ENCODE measurements at places on chromosomes 6 and 20. TPM values are rescaled to one million over a fixed set of nuclear protein-coding genes. Genes with fewer than 3 reads are reported as not detected.
A peak's percentile ranks its signal among the peaks of the same experiment; 100 is the strongest.

Gene SULF2
- 34.6 TPM for total RNA-seq

Gene SPEF1
- 3.9 TPM for total RNA-seq

Gene CITED2
- total RNA-seq = 275 TPM

Gene SLC26A8
- 1.2 TPM for total RNA-seq

Gene FOXF2
- total RNA-seq = 13.2 TPM

Gene LPA
- total RNA-seq = 0.30 TPM

Gene RSPH9
- 2.6 TPM for total RNA-seq

Gene PPP1R18
- 78.5 TPM for total RNA-seq

Gene RAB5IF
- total RNA-seq = 100.0 TPM

Gene FGD2
- total RNA-seq = 103 TPM

Gene SALL4
- total RNA-seq = 0.09 TPM

Gene SIRPA
- total RNA-seq = 130 TPM

Gene BCAS1
- 2.8 TPM for total RNA-seq

Gene PKHD1
- 0.09 TPM for total RNA-seq

Gene WFDC11
- not detected for total RNA-seq

Gene FNDC11
- total RNA-seq = 1.3 TPM

- no peak for DNase-seq
Observed at GRCh38 chr6:90026216-90026615, 131.9 kb downstream of the GJA10 start.

GRCh38 chr6:82612475-82613039 lies 248.9 kb downstream of the TPBG start:
- no peak for DNase-seq

GRCh38 chr20:5282561-5282960 lies 34.2 kb downstream of the PROKR2 start:
- no peak for DNase-seq

DNA sequence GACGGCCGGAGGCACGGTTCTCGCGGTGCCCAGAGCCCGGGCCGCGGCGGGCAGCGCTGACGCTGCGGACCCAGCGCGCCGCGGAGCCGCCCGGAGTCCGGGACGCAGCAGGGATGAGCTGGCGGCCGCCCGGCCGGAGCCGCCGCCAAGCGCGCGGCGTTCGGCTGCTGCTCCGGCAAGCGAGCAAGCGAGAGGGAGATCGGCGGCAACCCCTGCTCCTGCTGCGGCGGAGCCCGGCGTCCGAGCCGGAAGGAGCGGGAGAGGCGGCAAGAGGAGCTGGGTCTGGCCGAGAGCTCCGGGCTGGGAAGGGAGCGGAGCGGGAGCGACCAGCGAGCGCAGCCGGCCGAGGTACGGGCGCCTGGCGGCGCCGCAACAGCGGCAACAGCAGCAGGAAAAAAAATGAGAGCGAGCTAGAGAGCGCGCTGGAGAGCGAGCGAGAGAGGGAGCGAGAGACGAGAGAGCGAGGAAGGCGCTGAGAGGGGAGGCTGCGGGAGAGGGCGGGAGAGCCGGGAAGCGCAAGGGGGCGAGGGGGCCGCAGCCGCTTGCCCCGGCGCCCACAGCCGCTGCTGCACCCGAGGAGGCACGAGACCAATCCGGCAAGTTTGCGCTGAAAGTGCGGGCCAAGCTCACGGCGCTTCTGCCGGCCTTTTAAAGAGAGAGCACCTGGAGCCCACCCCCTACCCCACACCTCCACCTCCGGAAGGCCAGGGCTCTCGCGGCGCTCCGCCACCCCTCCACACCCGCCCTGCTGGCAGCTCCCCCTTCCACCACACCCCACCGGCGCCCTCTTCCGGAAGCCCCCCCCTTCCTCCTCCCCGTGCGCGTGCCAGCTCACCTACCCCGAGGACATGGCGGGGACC lies 496 bp downstream of the GRM4 start:
- peak; percentile 41 for DNase-seq

DNA sequence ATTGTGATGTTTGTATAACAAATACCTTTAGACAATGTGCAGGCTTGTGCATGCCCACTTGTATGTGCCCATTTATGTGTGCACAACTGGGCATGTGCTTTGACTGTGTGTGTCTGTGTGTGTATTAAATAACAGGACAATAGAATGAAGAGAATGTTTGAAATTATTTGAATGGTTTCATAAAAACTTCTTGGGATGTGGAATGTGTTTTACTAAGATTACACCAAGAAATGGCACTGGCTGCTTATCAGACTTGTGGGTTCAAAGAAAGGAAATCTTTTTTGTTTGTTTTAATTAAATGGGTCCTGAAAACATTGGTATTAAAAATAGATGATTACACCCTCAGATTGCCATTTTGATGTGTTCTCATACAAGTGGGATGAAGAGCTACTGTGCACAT lies 191.6 kb upstream of the CCN2 start:
- no peak for DNase-seq

GRCh38 chr20:48326868-48327267 lies 500.9 kb downstream of the PREX1 start:
- no peak for DNase-seq

GRCh38 chr20:56411759-56412472 lies at the start of gene CASS4:
CASS4 (plus strand) TSS chr20:56412260; CDS start chr20:56412459, 199 bp downstream.
- DNase-seq = no peak

DNA sequence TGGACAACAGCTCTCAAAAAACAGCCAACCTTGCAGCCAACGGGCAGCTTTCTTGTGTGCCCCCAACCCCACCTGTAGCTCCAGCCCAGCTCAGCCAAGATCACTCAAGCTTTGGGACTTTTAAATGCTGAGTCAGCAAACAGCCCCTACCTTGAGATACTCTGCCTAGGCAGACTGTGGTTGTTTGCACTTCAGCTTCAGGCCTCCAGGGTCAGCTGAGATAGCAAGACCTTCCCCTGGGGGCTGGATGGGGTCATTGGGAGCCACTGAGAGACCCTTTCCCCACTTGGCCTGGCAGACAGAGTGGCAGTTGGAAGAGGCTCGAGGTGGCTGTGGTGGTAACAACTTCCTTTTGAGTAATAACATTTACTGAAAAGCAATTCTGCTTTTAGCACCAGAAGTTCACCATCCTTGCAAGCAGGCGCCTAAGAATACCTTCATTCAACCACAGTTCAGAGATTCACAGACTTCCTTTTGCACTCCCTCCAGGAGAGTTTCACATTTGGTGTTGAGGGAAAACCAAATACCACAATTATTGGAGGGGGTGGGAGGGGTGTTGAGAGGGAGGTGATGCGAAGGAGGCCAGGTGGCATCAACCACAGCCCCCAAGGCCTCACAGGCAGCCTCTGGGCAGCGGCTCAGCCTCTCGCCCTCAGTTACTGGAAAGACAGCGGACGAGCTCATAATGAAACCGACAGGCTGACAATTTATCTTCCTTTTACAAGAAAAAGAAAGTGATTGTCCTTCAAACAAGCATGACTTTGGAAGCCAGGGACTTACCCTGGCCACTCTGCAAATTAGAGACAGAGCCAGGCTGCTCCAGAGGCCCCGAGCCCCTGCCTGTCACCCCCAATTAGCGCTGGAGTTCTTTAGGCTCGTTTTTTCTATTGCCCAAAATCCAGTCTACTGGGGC lies 148.1 kb downstream of the CEBPB start:
- no peak for DNase-seq

DNA sequence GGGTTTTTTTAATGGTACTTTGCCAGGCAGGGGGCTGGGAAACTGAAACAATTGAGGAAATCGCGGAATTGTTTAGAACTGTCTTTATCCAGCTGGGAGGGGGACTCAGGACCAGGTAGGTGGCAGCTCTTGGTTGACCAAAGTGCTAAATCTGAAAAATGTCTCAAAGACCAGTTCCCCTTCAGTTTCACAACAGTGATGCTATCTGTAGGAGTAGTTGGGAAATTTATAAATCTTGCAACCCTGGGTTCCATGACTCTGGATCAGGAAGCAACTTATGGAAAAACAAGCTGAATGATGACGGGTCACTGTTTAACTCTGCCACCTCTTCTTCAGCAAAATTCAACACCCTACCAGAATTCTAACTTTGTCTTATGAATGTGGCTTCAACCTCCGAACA lies 99.7 kb downstream of the FAM50B start:
- no peak for DNase-seq

- no peak for DNase-seq
Observed at GRCh38 chr20:48760403-48760983, 67.3 kb downstream of the PREX1 start.

GRCh38 chr20:63022501-63022900 lies 15.7 kb upstream of the BHLHE23 start:
- peak; percentile 38 for DNase-seq

- no peak for DNase-seq
Observed at GRCh38 chr20:25685276-25686080, 11.2 kb downstream of the ZNF337 start.

GRCh38 chr6:34466242-34467185 lies 638 bp downstream of the PACSIN1 start:
- DNase-seq = no peak

- peak; percentile 51 for DNase-seq
Observed at GRCh38 chr6:145139140-145139850, 596.0 kb downstream of the EPM2A start.

DNA sequence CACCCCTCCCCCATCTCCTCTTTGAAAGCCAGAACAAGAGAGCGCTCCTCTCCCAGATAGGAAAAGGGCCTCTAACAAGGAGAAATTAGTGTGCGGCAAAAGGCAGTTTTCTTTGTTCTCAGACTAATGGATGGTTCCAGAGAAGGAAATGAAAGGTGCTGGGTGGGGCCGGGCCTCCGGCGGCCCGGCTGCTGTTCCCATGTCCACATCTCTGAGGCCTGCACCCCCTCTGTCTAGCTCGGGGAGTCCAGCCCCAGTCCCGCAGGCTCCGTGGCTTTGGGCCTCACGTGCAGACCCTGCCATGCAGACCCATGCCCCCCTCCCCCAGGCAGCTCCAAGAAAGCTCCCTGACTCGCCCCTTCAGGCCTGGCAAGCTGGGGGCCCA lies 35.8 kb upstream of the MRGBP start:
- DNase-seq = peak; percentile 24

DNA sequence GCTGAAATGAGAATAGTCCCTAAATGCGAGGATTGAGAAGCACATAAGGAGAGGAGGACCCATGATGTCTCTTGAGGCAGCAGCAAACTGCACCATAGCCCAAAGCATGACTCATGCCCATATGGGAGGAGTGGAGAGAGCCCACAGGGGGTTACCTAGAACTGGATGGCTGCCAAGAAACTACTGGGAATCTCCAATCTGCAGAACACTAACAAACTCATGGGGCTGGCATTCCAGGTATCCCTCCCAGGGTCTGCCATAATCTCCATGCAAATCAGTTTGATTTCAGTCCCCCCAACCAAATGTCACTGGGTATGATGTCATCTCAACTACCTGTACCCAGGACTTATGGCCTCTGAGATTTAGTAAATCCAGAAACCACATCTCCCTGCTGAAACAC lies 410.5 kb downstream of the PTPRT start:
- no peak for DNase-seq

DNA sequence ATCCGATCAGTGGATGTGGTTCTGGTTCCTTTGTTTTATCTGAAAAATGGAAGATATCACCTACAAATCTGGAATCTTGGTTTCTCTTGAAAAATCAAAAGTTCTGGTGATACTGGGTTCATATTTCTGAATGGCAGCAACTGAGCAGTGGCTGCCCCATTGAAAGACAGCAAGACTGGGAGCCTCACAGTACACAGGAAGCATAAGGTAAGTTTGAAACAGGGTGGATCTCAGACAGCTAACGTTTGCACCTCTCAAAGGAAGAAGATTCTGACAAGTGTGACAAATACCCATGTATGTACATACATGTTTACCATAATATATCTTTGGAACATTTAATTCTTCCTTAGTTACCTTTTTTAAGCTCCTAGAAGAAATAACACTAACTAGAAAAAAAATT lies at the start of gene SAMD3:
Gene SAMD3 (minus strand): TSS at position 177 of the 400 bp plus-strand sequence. CDS start 7,678 bp downstream, outside the sequence.
- no peak for DNase-seq

- no peak for DNase-seq
Observed at GRCh38 chr6:33071569-33071968, 1.9 kb downstream of the HLA-DPA1 start.

GRCh38 chr20:25453035-25453810 lies 45.8 kb downstream of the GINS1 start:
- DNase-seq = no peak

- no peak for DNase-seq
Observed at GRCh38 chr6:148677594-148678476, 69.0 kb upstream of the UST start.

GRCh38 chr6:169854813-169855212 lies 103.4 kb downstream of the ERMARD start:
- DNase-seq = no peak

- no peak for DNase-seq
Observed at GRCh38 chr6:2578767-2579166, 172.0 kb downstream of the MYLK4 start.

GRCh38 chr6:128465368-128466343 lies 54.7 kb downstream of the PTPRK start:
- no peak for DNase-seq

GRCh38 chr20:60236613-60237012 lies 278.4 kb downstream of the CDH26 start:
- DNase-seq = no peak

- DNase-seq = no peak
Observed at GRCh38 chr6:29925727-29926412, 16.5 kb upstream of the HLA-A start.

DNA sequence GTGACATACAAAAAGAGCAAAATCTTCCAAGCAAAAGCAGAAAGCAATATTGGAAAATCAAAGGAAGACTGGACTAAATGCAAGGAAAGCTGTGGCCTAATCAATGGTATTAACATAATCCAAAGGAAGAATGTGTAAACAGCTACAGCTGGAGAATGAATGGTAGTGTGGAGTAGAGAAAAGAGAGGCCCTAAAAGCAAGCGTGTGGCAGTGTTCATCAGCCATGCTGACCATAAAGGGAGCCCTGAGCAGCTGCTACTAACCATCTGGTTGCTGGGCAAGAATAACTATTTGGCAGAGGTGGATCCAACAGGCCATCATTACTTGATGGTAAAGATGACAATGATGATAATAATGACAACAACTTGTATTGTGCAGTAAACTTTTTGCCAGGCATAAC lies 148.5 kb upstream of the BEND6 start:
- no peak for DNase-seq

GRCh38 chr6:133891149-133891926 lies 2.4 kb downstream of the TCF21 start:
- peak; percentile 51 for DNase-seq

DNA sequence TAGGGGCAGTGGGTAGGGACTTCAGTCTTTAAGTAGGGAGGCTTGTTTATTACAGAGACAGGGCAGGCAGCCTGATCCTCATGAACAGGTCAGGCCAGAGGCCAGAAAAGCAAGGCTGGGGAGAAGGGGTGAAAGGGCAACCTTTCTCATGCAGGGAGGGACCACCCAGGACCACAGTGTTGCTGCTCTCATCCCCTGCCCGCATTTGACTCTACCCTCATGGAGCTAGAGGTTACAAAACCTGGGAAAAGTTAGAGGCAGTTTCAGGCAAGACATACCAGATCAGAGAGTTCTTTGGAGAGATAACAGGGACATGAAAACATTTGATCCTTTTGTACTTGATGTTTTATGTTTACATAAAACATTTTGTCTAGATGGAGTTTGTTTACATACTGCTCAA lies 38.1 kb downstream of the MDGA1 start:
- DNase-seq = no peak
